ENCODE measurements at places on chromosomes 11 and 22. TPM values are rescaled to one million over a fixed set of nuclear protein-coding genes. Genes with fewer than 3 reads are reported as not detected.

OAF gene
- 35.1 TPM for total RNA-seq

LSP1 gene
- 21.4 TPM for total RNA-seq

RCOR2 gene
- 0.29 TPM for total RNA-seq

SMIM35 gene
- total RNA-seq = not detected

FZD4 gene
- total RNA-seq = 44.5 TPM

OR5B21 gene
- not detected for total RNA-seq

TTC38 gene
- 55.6 TPM for total RNA-seq

GRCh38 chr11:115067471-115067870 lies 389.1 kb downstream of the NXPE2 start:
- no peaks in the 10 kb centered on the region for H3K36me3 ChIP-seq
- H3K27ac ChIP-seq = no peak overlapping the region
- DNase-seq = no peak
- no peak overlapping the region for H3K4me3 ChIP-seq

DNA sequence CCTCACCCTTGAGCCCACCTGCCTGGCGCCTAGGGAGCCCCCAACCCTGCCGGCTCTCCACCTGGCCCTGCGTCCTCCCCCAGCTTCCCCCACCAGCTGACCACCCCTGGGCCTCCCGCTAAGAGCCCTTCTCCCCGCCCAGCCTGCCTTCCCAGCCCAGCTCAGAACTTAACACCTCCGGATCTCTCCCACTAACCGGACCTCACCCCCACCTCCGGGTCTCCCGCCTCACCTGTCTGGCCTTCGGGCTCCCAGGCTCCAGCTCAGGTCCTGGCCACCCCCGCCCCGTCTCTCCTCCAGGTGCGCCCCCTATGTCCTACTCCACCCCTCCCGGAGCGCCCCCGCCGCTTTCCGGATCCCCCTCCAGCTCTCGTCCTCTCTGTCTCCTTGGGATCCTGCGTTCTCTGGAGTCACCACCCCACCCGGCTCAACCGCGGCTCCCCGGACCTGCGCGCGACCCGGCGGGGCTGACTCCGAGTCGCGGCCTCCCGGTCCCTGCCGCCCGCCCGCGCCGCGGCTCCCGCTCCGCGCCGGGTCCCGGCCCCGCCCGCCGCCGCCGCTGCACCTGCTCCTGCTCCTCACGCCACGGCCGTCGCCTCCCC lies at the start of gene KCNJ11:
Gene KCNJ11, minus strand, starts transcription at position 51 of the 602 bp plus-strand sequence. CDS start 568 bp downstream, outside the sequence.
- H3K27ac ChIP-seq = peak within 1 kb of the TSS; percentile 80
- no peak for DNase-seq
- H3K4me1 ChIP-seq = no peaks in the 10 kb centered on the region
- H3K4me3 ChIP-seq = peak within 1 kb of the TSS; percentile 56

DNA sequence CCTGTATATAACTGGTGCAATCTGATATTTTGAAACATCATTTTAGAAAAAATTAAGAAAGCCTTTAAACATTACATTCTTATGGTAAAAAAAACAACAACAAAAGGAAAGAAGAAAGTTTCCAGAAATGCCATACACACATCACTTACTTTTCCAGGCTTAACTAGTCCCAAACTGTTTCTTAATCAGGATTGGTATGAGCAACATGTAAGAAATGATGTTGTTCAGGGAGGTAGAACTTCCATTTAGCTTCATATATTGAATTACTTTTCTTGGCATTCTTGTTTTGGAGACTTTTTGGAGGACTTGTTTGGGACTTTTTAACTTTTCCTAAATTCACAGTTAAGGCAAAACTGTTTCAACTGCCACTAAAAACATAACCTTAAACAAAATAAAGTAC lies 791.5 kb downstream of the METTL15 start:
- H3K27ac ChIP-seq = no peak overlapping the region
- no peak overlapping the region for H3K4me3 ChIP-seq
- DNase-seq = no peak

GRCh38 chr11:9030601-9031000 lies 26.8 kb upstream of the NRIP3 start:
- H3K27me3 ChIP-seq = no peaks in the 10 kb centered on the region
- no peak overlapping the region for H3K4me3 ChIP-seq
- no peaks in the 10 kb centered on the region for H3K36me3 ChIP-seq
- DNase-seq = no peak

- no peak overlapping the region for H3K27ac ChIP-seq
- H3K27me3 ChIP-seq = no peaks in the 10 kb centered on the region
- peak overlapping the region; percentile 5 for H3K4me3 ChIP-seq
- no peaks in the 10 kb centered on the region for H3K4me1 ChIP-seq
- DNase-seq = no peak
Measured at GRCh38 chr11:10564696-10565318, 3.7 kb downstream of the LYVE1 start.

DNA sequence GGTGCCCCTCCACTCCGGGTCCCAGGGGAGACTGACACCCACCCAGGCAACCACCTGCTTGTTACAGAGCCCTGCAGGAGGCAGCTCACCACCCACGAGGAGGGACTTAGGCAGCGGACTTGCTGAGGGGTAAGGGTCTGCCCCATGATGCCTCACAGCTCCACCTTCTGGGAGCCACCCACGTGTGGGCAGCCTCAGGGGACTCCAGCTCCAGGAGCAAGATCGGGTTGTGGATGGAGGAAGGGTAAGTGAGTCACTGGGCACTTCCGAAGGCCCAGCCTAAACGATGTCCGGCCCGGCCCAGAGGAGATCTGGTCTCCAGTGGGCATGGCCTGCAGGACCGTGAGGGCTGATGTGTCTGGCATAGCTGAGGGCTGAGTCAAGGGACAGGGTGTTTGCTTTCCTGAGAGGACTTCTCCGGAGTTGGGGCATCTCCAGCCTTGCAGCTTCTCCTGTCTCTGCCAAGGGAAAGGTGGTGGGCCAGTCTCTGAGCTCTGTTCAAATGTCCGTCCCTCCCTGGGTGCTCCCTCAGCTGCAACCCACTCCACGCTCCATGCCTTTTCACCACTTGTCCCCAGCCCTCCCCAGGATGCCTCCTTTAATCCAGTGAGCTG lies 32.3 kb upstream of the P2RY2 start:
- H3K27me3 ChIP-seq = no peaks in the 10 kb centered on the region
- no peaks in the 10 kb centered on the region for H3K4me1 ChIP-seq
- H3K36me3 ChIP-seq = no peaks in the 10 kb centered on the region
- no peak for DNase-seq
- no peak overlapping the region for H3K4me3 ChIP-seq

DNA sequence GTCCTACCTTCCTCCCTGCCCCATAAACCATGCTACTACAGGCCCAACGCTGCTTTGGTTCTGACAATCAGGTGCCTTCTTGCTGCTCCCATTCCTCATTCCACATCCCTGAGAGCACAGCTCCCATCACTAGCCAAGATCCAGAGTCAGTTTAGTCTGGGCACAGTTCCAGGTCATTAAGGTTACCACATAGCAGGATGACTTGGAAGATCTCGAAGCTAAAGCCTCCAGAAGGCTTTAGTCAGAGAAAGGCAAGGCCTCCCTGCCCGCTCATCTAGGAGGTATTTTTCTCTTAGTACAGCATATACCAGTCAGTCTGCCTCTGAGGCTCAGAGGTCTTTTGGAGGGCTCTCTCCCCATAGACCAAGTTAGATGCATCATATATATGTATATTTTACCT lies 30.3 kb downstream of the TRIM66 start:
- no peak for DNase-seq
- H3K4me3 ChIP-seq = no peak overlapping the region
- no peaks in the 10 kb centered on the region for H3K27me3 ChIP-seq

DNA sequence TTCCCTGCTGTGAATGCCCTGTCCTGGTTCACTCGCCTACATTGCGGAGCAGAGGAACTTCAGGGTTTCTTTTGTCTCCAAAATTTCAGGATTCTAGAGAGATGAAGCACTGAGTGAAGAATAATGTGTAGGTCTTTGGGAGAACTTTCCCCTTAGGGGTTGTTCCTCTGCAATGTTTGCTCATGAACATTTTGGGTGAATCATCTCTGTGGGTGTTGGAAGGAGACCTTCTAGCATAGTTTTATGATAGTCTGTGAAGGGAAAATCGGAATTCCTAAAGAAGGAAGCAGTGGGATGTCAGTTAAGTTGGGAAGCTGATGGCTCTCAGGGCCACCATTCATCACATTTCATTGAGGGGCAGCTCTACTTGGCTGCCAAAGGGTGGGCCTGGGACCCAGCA lies 64.8 kb downstream of the MIAT start:
- no peak overlapping the region for H3K4me3 ChIP-seq
- H3K27ac ChIP-seq = no peak overlapping the region
- H3K36me3 ChIP-seq = no peaks in the 10 kb centered on the region
- no peaks in the 10 kb centered on the region for H3K4me1 ChIP-seq
- H3K27me3 ChIP-seq = no peaks in the 10 kb centered on the region

GRCh38 chr11:119536801-119537200 lies 113.8 kb upstream of the THY1 start:
- H3K27me3 ChIP-seq = no peaks in the 10 kb centered on the region
- H3K4me1 ChIP-seq = no peaks in the 10 kb centered on the region
- peak; percentile 6 for DNase-seq
- no peak overlapping the region for H3K27ac ChIP-seq
- no peak overlapping the region for H3K4me3 ChIP-seq
- H3K36me3 ChIP-seq = no peaks in the 10 kb centered on the region

GRCh38 chr22:40194656-40195055 lies 16.9 kb downstream of the TNRC6B start:
- H3K27me3 ChIP-seq = no peaks in the 10 kb centered on the region
- no peak for DNase-seq
- H3K4me1 ChIP-seq = no peaks in the 10 kb centered on the region
- no peaks in the 10 kb centered on the region for H3K36me3 ChIP-seq
- peak overlapping the region; percentile 40 for H3K27ac ChIP-seq
- no peak overlapping the region for H3K4me3 ChIP-seq

GRCh38 chr22:47659467-47660223 lies 897.2 kb downstream of the TBC1D22A start:
- no peaks in the 10 kb centered on the region for H3K36me3 ChIP-seq
- no peaks in the 10 kb centered on the region for H3K4me1 ChIP-seq
- H3K4me3 ChIP-seq = no peak overlapping the region
- H3K27me3 ChIP-seq = no peaks in the 10 kb centered on the region

DNA sequence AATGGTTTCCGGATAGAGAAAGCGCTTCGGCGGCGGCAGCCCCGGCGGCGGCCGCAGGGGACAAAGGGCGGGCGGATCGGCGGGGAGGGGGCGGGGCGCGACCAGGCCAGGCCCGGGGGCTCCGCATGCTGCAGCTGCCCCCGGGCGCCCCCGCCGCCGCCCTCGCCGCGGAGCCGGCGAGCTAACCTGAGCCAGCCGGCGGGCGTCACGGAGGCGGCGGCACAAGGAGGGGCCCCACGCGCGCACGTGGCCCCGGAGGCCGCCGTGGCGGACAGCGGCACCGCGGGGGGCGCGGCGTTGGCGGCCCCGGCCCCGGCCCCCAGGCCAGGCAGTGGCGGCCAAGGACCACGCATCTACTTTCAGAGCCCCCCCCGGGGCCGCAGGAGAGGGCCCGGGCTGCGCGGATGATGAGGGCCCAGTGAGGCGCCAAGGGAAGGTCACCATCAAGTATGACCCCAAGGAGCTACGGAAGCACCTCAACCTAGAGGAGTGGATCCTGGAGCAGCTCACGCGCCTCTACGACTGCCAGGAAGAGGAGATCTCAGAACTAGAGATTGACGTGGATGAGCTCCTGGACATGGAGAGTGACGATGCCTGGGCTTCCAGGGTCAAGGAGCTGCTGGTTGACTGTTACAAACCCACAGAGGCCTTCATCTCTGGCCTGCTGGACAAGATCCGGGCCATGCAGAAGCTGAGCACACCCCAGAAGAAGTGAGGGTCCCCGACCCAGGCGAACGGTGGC lies 15.7 kb downstream of the PIK3IP1 start:
- no peak for DNase-seq
- no peaks in the 10 kb centered on the region for H3K27me3 ChIP-seq
- H3K27ac ChIP-seq = no peak overlapping the region
- peaks cover 5% of the 10 kb centered on the region for H3K4me1 ChIP-seq

DNA sequence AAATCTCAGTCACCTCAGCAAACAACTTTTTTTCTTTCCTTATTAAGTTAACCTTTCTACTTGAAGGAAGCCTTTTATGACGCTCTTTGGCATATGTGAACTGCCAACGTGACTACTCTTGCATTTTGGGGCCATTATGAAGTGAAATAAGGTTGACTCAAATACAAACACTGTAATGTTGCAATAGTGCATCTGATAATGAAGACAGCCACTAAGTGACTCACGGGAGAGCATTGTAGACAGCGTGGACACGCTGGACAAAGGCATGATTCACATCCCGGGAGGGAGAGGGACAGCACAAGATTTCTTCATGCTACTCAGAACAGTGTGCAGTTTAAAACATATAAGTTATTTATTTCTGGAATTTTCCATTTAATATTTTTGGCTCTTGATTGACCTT lies 560.8 kb downstream of the ETS1 start:
- no peaks in the 10 kb centered on the region for H3K36me3 ChIP-seq
- no peaks in the 10 kb centered on the region for H3K4me1 ChIP-seq
- no peak overlapping the region for H3K27ac ChIP-seq
- H3K27me3 ChIP-seq = no peaks in the 10 kb centered on the region

DNA sequence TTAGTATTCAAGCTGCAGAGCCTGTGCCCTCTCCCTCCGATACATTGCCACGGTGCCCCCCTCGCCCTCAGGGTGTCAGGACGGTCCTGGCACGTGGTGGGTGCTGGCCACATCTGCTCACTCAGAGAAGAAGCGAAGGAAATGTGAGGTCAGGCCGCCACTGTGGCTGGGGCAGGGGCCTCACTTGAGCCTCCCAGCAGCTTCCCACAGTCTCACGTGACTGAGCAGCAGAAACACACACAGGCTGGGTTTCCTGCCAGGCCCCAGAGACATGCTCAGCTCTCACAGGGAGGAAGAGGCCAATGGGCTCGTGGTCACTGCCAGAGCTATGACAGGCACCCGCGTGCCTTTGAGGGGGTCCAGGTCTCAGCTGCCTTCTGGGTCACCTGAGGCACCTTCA lies 37.9 kb upstream of the PRR5 start:
- H3K4me1 ChIP-seq = no peaks in the 10 kb centered on the region
- H3K27me3 ChIP-seq = no peaks in the 10 kb centered on the region
- H3K27ac ChIP-seq = peak overlapping the region; percentile 29
- H3K36me3 ChIP-seq = no peaks in the 10 kb centered on the region
- DNase-seq = peak; percentile 49

GRCh38 chr11:128835741-128836430 lies 31.2 kb downstream of the KCNJ1 start:
- H3K4me1 ChIP-seq = no peaks in the 10 kb centered on the region
- DNase-seq = no peak
- no peaks in the 10 kb centered on the region for H3K36me3 ChIP-seq
- H3K27me3 ChIP-seq = no peaks in the 10 kb centered on the region
- H3K4me3 ChIP-seq = no peak overlapping the region

GRCh38 chr22:23272371-23272770 lies 92.1 kb downstream of the BCR start:
- peaks cover 4% of the 10 kb centered on the region for H3K36me3 ChIP-seq
- DNase-seq = no peak
- H3K4me3 ChIP-seq = no peak overlapping the region
- no peak overlapping the region for H3K27ac ChIP-seq

DNA sequence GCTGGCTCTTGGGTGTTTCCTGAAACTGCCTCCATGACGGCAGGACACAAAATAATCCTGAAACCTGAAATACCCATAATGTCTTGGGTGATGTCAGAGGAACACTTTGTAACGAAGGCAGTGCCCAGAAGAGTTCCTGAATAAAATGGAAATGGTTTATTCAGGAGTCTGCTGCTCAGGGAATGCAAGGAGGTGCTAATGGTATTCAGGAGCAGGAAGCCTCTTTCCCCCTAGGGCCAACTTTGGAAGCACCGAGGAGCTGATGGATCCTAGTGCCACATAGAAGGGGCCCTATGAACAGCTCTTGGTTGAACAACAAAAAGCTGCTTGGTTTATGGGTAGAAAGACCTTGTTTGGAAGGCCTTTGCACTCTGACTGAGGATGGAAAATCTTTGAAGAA lies 15.5 kb downstream of the TREH start:
- H3K27ac ChIP-seq = no peak overlapping the region
- H3K4me1 ChIP-seq = peaks cover 7% of the 10 kb centered on the region
- H3K36me3 ChIP-seq = no peaks in the 10 kb centered on the region
- H3K4me3 ChIP-seq = no peak overlapping the region

All from breast epithelium (tissue), 4 donors.